ENCODE measurements at places on chromosomes 7 and 10. TPM values are rescaled to one million over a fixed set of nuclear protein-coding genes. Genes with fewer than 3 reads are reported as not detected.
A peak's percentile ranks its signal among the peaks of the same experiment; 100 is the strongest.

- DNase-seq: no peak
Measured at GRCh38 chr10:3123571-3124411, 48.8 kb downstream of the PITRM1 start.

GRCh38 chr7:103065667-103066066, 8.9 kb downstream of the FBXL13 start:
- DNase-seq: peak; percentile 13

DNA sequence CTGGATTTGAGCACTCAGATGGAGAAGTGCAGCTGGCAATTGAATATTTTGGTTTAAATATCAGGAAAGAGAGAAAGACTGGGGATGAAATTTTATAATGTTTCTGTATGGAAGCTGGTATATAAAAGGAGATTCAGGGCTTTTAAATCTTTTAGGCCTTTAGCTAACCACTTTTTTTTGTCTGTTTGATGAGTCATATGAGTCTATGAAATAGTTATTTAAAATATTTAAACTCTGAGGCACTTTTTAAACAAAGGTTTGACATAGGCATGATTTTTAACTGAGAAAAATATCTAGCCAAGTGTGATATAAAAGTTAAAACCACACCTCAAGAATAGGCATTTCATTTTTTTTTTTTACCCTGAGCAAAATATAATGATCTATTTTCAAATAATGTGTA, 944.3 kb downstream of the GATA3 start:
- no peak for DNase-seq

GRCh38 chr7:17654940-17655339, 285.4 kb downstream of the SNX13 start:
- no peak for DNase-seq

Gene SAMD9L
- total RNA-seq: 22.4 TPM

Data from activated T-helper 1 cell treated with anti-CD3 and anti-CD28 coated beads, Interleukin-12 subunit alpha, Interleukin-12 subunit beta, Interleukin-2, Interleukin-4 antibody, amounts not matched to agents 30 ng/mL and 10 ng/mL and 1 ng/mL, durations not matched to agents 14 hours and 24 hours and 36 hours (primary cell).